ENCODE measurements at places on chromosomes 16 and 17.
A peak's percentile ranks its signal among the peaks of the same experiment; 100 is the strongest.

- DNase-seq: no peak
Measured at GRCh38 chr16:4649744-4650442, 25.3 kb downstream of the MGRN1 start.

- no peak for DNase-seq
Measured at GRCh38 chr17:75758131-75758905, 6.7 kb downstream of the GALK1 start.

DNA sequence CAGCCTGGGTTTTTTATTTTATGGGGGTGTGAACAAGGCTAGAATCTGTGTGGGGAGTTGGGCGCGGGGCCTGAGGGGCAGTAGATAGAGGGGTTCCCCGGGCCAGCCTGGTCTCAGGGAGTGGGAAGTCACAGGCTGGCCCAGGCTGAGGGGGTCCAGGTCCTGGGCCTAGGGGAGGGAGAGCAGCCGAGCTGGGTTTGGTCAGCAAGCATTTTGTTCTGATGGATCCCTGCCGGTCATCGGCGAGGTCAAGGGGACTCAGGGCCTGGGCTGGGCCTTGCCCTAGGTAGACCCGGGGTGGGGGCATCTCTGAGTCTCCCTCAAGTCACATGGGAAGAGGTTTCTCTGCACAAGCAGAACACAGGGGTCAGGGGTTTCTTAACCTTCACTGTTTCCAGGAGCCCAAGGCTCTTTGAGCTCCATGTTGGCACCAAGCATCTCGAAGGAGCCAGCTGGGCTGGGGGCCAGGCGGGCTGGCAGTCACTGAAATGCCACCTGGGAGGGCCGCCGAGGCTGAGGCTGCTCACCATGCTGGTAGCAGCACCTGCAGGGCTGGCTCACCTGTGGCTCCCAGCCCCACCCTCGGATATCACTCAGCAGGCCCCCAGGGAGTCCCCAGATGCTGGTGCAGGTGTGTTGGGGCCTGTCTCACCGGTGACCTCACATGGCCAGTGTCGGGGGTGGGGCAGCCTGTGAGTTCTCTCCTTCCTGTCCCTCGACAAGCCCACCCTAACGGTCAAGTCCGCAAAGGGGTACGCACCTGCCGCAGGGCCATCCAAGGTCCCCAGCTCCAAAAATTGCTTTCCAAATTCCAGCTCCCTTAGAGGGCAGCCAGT is 41.0 kb downstream of the SLC7A5 start:
- no peak for DNase-seq

DNA sequence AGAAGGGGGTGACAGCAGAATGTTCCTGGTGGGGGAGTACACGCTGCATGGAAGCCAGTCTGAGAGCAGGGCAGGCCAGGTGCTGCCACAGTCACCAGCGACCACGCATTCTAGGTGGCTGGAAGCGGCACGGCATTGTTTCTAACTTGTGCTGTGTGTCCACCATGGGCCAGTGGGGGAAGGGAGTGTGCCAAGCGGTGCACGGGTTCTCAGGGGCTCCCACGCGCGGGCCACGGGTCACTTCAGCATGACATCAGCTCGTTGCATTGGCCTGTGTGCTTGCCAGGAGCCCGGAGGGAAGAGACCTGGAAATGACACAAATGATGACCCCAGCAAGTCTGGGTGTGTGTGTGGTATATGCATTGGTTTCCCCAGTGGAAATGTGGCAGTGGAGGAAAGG is 164.9 kb upstream of the PLCG2 start:
- no peak for DNase-seq

GRCh38 chr16:72878301-72879269 is 169.3 kb downstream of the ZFHX3 start:
- no peak for DNase-seq

GRCh38 chr16:48812856-48813255 is 202.9 kb upstream of the N4BP1 start:
- DNase-seq: no peak

DNA sequence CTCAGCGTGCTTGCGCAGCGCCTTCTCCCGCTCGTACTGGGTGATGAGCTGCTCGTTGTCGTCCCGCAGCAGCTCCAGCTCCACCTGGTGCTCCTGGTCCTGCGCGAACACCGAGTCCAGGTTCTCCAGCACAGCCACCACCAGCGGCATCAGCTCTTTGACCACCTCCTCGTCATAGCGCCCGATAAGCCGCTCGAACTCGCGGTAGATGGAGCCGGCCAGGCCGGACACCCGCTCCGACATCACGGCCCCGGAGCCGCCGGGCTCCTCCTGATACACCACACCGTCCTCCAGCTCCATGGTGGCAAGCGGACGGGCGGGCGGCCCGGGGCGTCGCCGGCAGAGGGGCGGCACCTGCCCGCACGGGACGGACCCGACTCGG is 320 bp downstream of the SPAG9 start:
- no peak for DNase-seq

GRCh38 chr16:78930561-78930960 is 670.0 kb downstream of the MAF start:
- DNase-seq: no peak

DNA sequence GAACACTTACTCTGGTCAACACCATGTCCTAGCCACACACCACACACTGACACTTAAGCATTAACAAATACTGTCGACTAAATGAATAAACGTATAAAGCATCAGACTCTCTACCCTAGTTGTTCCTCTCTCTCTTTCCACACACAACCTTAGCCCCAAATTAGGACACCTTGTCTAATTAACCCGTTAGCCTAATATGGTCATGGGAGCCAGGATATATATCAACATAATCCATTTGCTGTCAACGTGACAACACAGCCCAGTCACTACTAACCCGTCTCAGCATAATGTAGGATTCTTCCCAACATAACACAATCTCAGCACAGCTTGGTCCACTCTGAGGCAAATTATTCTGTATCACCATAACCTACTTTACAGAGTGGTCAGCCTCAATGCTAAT is 2.2 kb downstream of the DVL2 start:
- DNase-seq: no peak

DNA sequence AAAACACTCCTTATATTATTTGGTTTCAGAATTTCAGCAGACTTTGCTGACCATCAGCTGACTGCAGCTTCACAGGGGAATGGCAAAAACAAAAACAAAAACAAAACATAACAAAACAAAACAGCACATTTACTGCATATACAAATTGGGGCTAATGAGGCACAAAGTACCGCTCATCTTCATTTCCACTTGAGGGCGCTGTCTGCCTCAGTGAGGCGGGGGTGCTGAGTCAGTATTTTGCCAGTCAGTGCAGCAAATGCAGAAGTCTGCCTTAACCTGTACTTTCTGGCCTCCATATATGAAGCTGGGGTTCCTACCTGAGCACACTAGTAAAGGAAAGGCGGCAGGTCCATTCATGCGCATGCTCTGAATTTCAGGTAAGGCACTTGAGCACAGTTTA is 13.5 kb upstream of the DYNLRB2 start:
- DNase-seq: peak; percentile 14

DNA sequence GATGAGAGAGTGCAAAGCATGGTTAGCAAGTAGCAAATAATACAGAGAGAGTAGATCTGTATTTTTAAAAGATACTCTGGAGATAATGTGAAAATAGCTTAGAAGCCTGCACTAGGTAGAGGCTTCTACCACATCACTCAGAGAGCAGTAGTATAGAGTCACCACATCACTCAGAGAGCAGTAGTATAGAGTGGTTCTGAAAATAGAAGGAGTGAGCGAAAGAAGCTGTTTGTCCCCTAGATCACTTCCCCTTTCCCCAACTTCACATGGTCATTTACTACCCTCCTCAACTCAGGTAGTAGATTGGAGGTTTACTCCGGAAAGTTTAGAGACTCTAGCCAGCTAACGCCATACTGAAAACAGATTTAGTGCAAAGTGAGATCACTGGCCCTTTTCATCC is 17.1 kb downstream of the DGKE start:
- no peak for DNase-seq

DNA sequence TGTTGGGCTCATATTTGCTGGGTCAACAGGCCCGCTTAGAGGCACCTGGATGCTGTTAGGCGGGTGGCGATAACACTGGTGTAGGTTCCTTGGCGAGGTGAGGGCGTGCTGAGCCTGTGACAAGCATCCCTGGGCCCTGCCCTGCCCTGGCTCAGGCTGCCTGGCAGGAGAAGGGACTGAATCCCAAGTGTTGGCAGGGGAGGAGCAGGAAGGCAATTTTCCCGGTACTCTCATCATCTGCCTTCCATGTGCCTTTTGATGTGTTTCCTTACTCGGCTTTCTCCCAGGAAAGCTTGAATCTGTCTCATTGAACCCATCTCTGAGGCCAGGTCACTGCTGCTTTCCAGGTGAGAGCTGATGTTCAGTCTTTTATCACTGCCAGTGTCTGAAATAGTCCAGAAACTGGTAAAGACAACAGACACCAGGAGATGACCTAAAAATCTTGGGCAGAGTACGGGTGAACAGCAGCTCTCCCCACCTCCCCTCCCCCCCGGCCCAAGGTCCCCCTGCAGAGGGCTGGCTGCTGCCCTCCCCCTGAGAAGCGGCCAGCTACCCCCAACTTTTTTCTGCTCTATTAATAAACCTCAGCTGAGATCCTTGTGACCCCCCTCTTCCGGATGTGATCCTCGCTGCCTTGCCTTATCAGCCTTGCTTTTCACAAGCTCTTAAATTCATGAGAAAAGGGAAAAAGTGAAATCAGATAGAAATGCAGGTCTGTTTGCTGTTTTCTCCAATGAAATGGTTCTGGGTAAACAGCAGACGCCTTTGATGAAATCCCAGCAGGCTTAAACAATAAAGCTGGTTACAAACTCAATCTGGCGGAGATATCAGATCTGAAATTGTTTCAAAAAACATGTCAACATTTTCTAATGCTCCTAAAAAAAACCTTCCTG is 29.0 kb downstream of the RTN4RL1 start:
- DNase-seq: no peak

DNA sequence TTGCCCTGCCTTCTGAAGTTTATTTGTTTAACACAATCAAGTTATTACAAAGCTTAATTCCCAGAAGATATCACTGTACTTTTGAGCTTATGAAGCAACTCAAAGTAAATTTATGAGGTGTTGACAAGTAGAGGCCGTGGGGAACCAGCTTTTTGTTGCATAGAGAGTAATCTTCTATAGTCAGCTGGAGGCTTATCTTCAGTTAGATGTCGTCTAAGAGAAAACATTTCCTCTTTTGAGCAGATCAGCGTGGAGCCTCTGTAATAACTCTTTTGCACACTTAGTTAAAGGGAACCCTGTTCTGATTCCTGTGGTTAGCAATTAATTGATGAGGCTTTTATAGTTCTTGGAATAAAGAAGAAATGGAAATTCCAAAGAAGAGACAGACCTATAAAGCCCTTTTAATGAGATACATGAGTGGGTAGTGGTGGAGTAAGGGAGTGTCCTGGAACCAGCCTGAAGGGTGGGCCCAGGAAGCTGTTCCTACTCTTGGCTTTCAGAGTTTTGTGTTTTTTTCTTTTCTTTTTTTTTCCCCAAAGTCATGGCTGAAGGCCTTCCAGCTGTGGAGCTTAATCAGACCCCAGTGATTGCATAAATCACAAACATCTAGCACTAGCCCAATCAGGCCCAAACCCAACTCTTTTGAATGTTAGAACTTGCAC is 28.9 kb upstream of the MAP3K14 start:
- DNase-seq: no peak

DNA sequence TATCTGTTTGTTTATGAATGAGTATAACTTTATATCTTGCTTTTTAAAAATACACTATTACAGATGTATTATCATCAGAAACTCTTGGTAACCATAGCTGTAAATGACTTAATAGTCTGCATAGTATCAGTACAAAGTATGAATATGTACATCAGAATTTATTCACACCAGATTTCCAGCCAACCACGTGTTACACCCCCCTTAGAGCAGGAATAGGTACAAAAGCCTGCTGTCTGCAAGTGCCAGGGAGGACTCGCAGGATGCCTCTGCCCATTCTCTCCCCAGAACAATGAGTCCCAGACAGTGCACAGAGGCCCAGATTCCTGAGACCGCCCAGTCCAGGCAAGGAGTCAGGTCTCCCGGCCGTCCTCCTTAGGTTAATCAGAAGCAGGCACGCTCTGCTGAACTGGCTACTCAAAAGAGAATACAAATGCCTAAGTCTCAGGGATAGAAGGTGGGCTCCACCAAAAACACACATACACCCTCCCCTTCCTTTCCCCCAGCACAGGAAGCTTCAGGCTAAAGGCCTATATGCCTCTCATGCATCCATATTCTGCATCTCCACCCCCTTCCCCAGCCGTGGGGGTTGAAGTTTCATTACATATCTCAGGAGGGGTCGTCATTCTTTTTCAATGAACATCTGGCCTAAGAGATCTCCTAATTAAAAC is 159.1 kb upstream of the CDH11 start:
- no peak for DNase-seq

DNA sequence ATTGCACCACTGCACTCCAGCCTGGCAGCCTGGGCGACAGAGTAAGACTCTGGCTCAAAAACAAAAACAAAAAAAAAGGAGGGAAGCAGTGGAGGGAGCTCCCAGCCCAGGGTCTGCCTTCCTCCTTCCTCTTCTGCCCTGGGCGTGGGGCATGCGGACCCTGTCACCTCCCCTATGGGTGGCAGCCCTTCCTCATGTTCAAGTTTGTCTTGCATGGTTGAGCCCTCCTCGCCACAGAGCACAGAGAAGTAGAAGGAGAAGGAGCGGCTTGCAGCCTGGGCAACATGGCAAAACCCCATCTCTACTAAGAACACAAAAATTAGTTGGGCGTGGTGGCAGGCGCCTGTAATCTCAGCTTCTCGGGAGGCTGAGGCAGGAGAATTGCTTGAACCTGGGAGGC is 21.4 kb upstream of the TIMP2 start:
- no peak for DNase-seq

GRCh38 chr16:87926246-87927194 is 9.8 kb downstream of the CA5A start:
- DNase-seq: peak; percentile 16

DNA sequence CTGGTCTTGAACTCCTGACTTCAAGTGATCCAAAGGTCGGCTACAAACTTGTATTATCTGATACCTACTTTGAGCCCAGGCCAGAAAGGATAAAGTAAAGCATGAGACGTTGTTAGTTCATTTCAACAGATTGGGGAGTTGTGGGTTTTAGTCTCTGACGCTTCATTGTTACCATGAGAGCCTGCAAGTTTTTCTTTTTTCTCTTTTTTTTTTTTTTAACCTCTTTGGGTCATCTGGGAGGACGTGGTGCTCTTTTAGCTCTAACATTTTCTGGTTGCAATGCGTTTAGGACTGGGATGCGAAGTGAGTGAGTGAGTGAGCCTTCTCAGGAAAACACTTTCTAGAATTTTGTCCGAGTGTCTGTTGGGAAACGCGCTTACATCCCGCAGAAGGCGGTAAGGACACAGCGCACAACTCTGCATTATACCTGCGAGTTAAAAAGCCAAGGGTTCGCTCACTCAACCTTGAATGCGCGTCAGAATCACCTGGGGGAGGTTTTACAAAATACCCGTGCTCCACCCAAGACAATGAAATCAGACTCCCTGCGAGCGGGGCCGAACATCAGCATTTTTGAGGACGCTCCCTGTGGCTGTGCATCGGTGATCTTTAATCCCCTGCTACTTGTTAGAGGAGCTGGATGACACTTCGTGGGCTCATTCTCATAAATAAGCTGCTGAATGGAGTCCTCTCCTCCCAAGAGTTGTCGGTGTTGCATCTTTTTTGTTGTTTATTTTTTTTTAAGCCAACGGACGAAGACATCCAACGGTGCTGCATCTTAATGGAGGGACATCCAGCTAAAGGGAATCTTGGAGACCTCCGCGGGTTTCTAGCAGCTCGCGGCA is 629 bp upstream of the RNF135 start:
- no peak for DNase-seq

GRCh38 chr17:39889200-39889599 is 21.2 kb downstream of the ZPBP2 start:
- no peak for DNase-seq

Measured in stimulated activated CD4-positive, alpha-beta T cell treated with anti-CD3 and anti-CD28 coated beads, Interleukin-15, amount 100 ng/mL, for 1 hour (primary cell).